ENCODE measurements at places on chromosomes 6 and 20.

DNA sequence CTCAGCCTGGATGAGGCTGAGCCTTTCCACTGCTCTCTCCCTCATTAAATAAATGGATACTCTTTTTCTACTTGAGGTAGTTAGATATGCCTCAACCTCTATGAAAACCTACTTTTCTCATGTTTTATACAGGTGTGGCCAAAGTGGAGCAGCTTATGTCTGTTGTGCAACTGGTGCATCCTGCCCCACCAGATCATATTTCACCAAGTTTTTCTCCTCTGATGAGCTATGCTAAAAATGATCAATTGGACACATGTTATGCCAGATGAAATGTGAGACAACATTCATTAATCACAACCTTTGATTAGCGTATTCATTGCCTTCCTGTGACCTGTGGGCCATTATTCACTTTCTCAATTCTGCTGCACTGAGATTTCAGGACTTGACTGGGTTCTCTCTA lies 106.9 kb upstream of the NEDD9 start:
- DNase-seq: no peak

DNA sequence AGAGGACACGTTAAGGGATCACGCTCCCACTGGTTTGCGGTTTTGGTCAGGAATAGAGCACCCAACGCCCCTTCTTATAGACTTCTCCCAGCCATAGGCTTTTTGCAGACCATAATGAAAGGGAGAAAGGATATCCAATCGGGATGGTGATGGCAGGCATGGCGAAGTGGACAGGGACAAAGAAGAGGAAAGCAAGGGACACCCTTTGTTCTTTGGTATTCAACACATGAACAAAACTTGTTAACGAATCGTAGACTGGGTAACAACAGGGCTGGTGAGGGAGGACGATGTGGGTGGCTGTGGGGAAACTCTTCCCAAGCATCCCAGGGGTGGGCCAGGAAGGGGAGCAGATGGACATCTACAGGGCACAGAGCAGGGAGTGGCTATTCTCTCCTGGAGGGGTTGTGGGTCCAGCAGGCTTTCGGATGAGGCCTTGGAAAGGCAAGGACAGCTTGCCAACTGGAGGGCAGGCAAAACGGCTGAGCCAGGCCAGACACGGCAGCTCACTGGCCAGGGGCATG lies 1.4 kb upstream of the HSP90AB1 start:
- DNase-seq: no peak

- DNase-seq: no peak
Observed at GRCh38 chr20:41553142-41553879, 64.9 kb downstream of the CHD6 start.

DNA sequence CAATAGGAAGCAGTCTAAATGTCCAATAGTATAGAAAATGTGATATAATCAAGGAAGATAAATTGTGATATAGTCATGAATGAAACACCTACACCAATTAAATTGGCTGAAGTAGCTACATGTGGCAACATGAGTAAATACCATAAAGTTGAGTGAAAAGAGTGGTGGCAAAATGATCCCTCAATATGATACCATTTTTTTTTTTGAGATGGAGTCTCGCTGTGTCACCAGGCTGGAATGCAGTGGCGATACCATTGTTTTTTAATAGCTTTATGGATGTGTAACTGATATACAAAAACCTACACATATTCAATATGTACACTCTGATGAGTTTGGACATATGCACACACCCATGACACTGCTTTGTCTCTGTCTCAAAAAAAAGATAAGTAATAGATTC lies 20.9 kb upstream of the ILRUN start:
- no peak for DNase-seq

- no peak for DNase-seq
Observed at GRCh38 chr6:145247692-145248419, 487.5 kb downstream of the EPM2A start.

DNA sequence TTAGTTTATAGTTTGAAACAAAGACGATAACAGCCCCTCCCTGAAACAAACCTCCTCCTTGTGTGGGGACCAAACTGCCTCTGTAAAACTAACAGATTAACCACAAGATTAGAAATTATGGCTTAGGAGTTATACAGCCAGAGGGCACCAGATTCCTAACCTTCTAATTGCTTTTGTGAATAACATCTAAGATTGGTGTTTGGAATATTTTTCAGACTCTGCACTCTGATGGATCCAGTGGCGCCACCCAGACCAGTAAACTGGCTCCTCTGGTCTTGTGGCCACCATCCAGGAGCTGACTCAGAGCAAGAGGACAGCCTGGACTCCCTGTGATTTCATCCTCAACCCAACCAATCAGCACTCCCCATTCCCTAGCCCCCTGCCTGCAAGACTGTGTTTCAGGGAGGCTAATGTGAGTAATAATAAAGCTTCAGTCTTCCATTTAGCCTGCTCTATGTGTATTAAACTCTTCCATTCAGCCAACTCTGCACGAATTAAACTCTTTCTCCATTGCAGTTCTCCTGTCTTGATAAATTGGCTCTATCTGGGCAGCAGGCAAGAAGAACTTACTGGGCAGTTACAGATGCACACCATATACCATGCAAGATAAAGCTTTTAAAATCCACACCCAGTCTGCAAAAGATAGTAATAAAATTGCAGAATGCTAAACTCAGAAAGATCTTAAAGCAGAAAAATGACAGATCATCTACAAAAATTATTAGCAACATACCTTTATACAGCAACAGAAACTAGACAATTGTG lies 58.5 kb upstream of the SLC22A16 start:
- no peak for DNase-seq

DNA sequence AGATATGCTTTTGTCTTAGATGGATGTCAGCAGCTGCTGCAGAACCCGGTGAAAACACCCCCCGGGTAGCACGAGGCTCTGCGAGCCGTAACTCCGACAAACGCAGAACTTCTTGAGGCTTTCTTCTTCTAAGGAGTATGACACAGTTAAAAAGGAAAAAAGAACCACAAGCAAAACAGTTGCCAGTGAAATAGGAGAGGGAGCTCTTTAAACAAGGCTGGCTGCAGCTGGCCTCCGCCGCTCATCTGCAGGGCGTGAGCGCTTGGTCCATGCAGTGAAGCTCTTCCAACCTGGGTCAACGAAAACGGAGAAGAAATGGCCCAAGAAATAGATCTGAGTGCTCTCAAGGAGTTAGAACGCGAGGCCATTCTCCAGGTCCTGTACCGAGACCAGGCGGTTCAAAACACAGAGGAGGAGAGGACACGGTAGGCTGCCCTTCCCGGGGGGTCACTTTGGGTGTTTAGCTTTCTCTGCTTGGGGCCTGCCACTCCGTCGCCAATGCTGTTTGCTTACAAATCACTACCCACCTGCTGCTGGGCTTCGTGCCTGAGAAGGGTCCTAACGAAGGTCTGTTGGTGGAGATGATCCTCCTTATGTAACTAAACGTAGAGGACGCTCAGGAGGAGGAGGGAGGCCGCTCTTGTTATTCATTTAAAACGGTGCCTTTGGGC lies 13.2 kb downstream of the SYTL3 start:
- peak; percentile 54 for DNase-seq

- DNase-seq: no peak
Observed at GRCh38 chr6:2396846-2397630, 151.6 kb upstream of the GMDS start.

- DNase-seq: peak; percentile 14
Observed at GRCh38 chr20:23782366-23782983, 31.7 kb upstream of the CST1 start.

GRCh38 chr6:130834482-130835251 lies 7.5 kb downstream of the SMLR1 start:
- DNase-seq: no peak

- DNase-seq: no peak
Observed at GRCh38 chr6:64224819-64225218, 589.2 kb downstream of the PHF3 start.

Data from CD4-positive, alpha-beta T cell (primary cell).